ENCODE measurements at places on chromosomes 6 and 20.
A peak's percentile ranks its signal among the peaks of the same experiment; 100 is the strongest.

DNA sequence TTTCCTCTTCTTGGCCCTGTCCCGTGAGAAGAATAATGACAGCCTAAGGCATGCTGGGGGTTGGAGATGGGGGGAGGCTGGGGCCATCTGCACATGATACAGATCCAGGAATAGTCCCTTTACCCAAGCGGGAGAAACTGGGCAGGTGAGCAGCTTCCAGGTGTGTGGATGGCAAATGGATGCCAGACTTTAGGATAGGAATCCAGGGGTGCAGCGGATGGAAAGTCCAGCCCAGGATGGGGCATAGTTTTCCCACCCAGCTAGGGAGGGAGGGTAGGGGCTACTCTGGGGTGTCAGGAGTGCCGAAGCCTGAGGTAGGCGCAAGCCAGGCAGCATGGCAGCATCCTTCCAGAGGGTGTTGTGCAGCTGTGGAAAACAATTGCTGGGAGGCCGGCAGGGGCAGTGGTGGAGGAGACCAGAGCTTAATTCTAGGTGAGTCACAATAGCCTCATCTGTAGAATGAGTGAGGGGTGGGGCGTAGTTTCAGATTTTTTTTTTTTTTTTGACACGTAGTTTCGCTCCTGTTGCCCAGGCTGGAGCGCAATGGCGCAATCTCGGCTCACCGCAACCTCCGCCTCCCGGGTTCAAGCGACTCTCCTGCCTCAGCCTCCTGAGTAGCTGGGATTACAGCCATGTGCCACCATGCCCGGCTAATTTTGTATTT, 15.4 kb upstream of the FAM110A start:
- no peak for DNase-seq

GRCh38 chr6:75602246-75603105, 796 bp downstream of the SENP6 start:
- DNase-seq: peak; percentile 67

GRCh38 chr20:31664696-31665354, 27.1 kb downstream of the COX4I2 start:
- no peak for DNase-seq

GRCh38 chr6:134309983-134310605, 7.8 kb downstream of the SGK1 start:
- DNase-seq: no peak

DNA sequence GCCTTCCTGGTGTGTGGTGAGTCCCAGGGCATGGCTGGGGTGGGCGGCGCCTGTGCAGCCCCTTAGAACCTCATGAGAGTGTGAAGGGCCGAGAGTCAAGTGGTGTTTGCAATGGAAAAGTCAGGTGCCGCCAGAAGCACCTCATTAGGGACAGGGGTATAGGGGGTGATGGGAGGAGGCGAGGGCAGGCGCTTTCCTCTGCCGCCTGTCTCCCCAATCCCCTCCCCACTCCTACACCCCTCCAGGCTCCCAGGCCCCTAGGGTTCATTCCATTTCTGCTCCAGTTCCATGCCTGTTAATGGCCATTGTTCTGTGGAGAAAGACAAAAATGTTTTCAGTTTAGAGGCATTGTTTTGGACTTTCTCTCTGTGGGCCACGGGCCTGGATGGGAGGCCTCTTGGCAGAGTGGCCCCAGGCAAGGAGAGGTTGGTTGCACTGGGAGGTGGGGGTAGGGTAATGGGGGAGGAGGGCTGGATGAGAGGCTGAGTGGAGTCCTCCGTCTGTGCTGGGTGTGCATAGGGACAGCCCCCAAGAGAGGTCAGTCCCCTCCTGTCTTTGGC, 21.4 kb upstream of the SCUBE3 start:
- DNase-seq: no peak

DNA sequence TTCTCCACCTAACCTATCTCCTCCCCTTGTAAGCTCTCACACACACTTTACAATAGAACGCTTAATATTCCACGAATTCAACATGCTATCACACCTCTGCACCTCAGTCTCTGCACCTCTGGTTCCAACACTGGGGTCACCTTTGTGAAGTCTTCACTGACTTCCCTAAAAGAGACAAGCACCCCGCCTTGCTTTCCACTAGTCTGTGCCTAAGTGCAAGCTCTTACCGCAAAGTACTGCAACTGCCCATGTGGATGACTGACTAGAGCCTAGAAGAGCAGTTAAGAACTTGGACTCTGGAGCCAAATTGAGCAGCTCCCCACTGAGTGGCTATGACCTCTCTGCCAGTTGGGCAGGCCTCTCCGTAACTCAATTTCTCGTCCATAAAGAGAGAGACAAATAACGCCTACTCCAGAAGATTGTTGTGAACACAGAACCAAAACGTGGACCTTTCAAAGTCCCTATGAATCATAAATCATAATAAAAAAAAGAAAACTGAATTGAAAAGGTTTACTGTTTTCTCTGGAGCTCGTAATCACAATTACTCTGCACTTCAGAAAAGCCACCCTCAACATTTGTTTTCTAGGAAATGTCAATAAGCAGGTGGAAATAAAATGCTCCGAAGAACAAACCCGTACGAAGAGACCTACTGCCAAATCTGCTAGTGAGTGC, 1.2 kb downstream of the IFNGR1 start:
- no peak for DNase-seq

DNA sequence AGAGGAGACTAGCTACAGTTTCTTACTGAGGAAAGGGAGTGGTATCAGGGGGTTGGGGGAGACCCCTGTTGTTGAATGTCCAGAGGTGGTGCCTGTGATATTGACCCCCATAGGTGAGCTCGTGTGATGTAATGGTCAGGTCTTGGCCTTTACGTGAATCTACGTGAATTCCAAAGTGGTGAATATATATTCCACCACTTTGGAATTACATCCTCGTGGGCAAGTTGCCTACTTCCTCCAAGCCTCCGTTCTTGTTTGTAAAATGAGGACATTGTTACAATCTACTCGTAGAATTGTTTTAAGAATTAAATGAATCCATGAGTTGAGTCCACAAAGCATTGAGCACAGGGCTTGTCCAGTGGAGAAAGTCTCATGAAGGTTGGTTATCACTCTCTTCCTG, 47.3 kb downstream of the TSHZ2 start:
- DNase-seq: no peak

DNA sequence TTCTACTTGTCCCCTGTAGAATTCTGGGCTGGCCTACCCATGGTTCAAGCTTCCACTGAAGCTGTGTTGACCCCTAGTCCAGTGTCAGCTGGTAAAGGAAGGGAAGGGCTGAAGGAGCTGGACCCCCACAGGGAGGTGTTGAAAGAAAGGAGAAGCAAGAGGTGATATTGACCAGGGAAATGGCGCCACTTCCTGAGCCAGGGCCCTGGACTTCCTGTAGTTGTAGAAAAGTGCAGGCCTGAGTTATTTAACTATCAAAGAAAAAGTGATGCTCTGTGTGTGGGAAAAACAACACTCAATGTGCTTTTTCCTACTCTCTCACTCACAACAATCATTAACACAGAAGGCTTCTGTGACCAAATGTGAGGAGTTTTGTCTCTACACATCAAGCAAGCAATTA, 60.0 kb upstream of the IER3 start:
- DNase-seq: no peak

DNA sequence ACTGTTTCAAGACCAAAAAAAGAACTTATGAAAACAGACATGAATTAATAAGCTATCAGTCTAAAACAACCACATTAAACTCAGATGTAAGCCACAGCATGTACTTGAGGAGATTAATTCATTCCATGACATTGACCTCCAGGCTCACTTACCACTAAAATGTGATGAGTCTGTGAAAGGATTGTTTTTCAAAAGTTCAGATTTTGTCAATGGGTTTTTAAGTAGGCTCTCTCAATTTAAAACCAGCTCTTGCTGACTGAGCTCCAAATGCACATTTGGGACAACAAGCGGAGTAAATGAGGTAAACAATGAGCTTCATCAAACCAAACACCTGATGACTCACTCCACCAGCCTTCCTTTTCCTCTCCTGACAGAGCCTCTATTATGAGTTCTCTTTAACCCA, 197.0 kb downstream of the SIM1 start:
- no peak for DNase-seq

DNA sequence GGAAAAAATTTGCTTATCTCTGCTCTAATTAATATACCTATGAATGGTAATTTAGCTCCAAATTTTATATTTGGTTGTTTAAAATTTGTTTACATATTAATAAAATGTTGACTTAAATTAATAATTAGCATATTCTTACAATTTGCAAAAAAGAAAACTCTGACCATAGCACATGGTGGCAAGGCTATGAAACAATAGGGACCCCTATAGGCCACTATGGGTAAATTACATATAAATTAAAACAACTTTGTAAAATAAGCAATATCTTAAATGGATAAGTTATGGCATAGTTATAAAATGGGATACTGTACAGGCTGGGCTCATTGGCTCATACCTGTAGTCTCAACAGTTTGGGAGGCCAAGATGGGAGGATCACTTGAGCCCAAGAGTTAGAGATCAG, 76.0 kb downstream of the MKKS start:
- DNase-seq: no peak

- DNase-seq: peak; percentile 57
Measured at GRCh38 chr6:137705160-137706082, 161.6 kb upstream of the TNFAIP3 start.

GRCh38 chr20:50980851-50981713, 22.5 kb downstream of the MOCS3 start:
- DNase-seq: peak; percentile 38

DNA sequence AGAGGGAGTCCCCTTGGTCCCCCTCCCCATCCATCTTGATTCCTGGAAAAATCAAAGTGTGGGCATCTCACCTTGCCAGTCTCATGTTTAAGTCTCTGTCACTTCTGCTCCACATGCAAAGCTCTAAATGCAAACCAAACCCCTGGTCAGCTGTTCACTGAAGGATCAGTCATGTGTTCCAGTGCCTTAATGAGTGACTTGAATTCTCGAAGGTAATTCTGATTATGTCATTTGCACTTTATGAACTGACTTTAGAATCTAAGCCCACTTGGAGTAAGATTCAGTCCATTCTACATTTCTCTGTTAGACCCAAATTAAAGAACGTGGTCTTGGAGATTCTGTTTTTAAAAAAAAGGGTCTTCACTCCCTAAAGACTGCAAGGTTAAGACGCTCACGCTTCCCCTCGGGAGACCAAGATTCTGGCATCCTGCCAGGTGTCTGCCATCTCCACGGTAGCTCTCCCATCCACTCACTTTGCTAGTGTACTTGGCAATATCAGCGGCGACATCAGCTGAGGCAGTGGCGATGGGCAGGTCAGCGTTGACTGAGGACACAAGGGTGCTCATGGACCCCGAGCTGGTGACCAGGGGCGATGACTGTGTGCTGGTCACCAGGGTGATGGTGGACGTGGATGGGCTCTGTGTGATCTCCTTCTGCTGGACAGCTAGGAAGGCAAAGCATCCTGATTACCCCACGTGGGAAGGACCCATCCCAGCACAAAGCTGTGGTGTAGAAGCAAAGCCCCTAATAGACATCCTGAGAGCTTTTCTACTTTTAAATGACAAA, 120.5 kb downstream of the ZMYND8 start:
- DNase-seq: no peak

- no peak for DNase-seq
Measured at GRCh38 chr6:107140581-107140980, 25.3 kb upstream of the BEND3 start.

- DNase-seq: no peak
Measured at GRCh38 chr6:88547768-88548167, 381.6 kb upstream of the CNR1 start.

DNA sequence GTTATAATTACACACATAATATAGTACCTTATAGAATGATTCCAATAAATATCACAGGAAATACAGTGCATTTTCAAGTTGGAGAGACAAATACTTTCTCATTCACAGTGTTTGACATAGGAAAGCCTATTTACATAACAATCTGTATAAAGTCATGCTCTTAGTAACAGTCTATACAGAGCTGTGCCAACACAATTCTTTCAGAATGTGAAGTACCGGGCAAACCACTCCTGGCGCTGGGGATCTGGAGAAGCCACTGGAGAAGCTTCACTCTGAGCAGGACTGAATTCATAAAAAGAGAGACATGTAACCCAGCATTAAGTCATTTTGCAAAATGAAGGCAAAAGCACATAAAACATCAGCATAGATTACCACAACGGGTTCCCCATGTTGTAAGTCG, 24.9 kb upstream of the MCM9 start:
- DNase-seq: no peak

DNA sequence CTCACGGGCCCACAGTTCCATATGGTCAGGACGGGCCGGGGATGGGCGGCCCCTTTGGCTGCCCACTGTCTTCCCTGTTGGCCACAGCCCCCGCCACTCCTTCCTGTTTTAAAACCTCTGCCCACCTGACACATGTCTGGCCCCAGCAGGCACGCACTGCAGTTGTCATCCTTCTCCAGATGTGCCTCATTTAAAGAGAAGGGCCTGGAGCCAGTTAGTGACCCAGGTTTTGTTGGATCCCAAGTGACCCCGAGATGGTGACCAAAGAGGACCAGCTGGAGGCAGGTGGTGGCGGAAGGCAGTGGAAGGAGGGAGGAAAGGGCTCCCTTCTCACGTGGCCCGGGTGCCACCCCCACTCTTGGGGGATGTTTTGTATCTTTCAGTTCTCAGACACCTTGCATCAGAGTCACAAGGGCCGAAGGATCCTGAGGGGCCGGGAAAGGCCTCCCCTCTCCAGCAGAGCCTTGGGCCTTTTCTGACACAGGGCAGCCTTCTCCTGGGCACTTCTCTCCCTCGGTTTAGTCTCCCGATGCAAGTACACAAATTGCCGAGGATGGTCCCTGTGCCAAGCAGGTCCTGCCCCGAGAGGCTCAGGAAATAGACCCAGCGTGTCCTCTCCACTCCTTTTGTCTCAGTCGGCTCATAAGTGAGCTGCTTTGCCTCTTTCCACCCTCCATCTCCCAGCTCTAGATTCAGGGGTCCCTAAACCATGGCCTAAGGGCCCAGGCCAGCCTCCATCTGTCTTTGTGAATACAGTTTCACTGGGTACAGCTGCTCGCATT, 117.6 kb downstream of the SULF2 start:
- no peak for DNase-seq

- no peak for DNase-seq
Measured at GRCh38 chr20:59823491-59824259, 109.8 kb downstream of the SYCP2 start.

GRCh38 chr6:97195117-97195516, 87.9 kb downstream of the MMS22L start:
- no peak for DNase-seq

DNA sequence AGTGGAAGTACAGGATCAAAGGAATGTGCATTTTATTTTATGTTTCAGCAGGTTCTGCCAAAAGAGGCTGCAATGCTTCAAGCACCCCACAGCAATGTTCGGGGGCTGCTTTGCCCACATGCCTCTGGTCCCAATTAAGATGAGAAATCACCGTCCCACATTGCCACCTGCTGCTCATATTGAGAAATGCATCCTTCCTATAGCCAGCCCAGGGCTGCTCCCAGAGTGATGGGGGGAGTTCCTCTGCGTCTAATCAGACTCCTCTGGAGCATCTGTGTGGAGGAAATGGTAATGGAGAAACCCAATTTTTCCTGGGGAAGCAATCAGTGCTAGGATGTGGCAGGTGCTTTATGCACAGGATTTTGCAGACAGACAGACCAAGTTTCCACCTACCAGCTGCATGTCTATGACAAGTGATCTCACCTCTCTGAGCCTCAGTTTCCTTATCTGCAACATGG, 33.7 kb downstream of the PTGIS start:
- peak; percentile 55 for DNase-seq

Data from T-helper 2 cell treated with Interferon-gamma antibody and Interleukin-4, amounts not matched to agents 5 μg/mL and 100 μg/mL, for 36 hours (primary cell).